ENCODE measurements at places on chromosomes 6 and 20.

- DNase-seq: no peak
These were observed 28.4 kb upstream of the ANKRD60 start for GRCh38 chr20:58256842-58257241.

- no peak for DNase-seq
These were observed 67.8 kb downstream of the SYTL3 start for GRCh38 chr6:158717341-158718330.

DNA sequence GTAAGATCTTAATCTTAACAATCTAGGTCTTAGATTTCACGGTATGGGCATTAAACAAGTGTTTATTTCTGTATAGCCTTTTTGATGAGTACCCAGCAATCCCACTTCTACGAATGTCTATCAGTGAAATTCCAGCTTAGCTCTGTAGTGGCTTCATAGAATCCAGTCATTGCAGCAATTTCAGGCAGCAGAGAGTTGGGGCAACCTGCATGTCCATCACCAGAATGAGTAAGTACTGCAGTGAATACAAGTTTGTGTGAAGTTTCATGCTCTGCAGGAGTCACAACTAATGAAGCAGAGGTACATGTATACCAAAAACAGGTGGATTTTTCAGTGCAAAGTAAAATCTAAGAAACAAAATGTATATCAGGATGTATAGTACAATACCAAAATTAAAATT is 151.7 kb downstream of the OR2B2 start:
- DNase-seq: no peak

- no peak for DNase-seq
These were observed 21.4 kb upstream of the CARMIL1 start for GRCh38 chr6:25257686-25258348.

- no peak for DNase-seq
These were observed 772.8 kb upstream of the GJE1 start for GRCh38 chr6:141359953-141360352.
